Inflammatory macrophage treated with lipopolysaccharide for 4 hours (primary cell): ENCODE measurements at places on chromosomes 1 and 21.

- no peak for DNase-seq
These were observed 83.7 kb upstream of the GNG12 start for GRCh38 chr1:67917006-67917405.

DNA sequence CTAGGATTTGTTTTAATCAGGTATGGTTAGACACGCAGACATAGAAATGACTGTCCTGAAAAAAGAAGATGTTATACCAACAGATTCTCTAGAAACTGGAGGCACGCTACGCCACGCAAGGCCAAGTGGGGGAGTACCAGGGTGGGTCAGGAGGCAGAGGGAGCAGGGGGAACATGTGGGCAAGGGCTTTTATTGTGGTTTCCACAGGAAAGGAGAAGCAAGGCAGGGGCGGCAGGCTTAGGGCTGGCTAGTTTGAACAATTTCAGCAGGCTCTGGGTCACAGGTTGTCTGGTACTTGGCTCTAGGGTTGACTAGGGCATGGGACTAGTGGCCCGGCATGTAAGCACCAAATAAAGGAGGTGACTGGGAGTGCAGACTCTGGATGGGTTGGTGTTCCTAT, 7.2 kb downstream of the MTARC2 start:
- DNase-seq: no peak

DNA sequence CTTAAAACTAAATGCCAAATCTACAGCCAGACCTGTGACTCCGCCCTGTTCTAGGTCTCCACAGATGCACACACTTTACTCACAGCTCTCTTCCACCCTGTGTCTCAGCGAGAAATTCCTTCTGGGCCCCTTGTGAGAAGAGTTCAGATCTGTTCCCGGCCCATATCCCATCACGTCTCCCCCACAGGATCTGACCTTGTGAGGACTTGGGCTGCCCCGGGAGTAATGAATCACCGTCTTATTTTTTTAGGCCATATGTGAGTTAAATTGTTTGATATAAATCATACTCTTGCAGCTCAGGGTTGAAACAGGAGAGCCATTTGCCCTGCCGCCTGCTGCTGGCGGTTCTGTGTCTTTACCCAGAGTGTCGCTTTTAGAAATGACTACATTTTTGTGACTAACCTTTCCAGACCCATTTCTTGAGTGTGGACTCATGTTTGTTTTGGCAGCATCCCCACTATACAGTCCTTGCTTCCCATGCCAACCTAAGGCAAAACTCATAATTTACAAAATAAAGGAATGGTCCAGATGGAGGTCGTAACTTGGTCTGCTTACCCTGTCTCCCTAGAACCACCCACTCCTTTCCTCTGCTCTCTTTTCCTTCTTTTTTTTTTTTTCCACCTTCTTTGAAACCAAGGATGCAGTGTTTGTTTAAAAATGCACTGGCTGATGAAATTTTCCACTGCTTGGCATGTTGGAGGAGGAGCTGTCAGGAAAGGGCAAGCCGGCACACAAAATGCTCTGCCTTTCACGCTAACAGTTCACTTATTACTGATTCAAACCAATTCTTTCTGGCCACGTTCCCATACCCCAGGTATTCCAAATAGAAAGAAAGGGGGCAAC, 98.0 kb upstream of the C1orf105 start:
- no peak for DNase-seq

- DNase-seq: peak; percentile 30
These were observed 30.8 kb downstream of the IER5 start for GRCh38 chr1:181119093-181119989.

DNA sequence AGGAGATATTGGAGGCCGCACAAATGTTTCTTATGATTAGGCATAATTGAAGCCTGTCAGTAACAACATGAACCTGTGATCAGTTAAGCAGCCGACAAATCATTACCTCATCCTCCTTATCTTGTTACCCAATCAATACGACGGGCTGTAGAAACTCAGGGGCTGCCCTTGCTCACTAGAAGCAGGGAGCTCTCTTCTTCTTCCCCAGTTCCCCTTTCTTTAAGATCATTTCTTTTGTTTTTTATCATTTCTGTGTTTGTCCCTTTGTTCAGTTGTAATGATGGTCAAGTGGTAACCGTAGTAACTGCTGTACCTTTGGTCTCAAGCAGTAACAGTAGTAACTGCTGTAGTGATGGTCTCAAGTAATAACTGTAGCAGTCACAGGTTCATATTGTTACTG, 13.8 kb upstream of the FCGR2A start:
- DNase-seq: peak; percentile 81

- DNase-seq: no peak
These were observed 56.2 kb downstream of the ENAH start for GRCh38 chr1:225596736-225597135.

DNA sequence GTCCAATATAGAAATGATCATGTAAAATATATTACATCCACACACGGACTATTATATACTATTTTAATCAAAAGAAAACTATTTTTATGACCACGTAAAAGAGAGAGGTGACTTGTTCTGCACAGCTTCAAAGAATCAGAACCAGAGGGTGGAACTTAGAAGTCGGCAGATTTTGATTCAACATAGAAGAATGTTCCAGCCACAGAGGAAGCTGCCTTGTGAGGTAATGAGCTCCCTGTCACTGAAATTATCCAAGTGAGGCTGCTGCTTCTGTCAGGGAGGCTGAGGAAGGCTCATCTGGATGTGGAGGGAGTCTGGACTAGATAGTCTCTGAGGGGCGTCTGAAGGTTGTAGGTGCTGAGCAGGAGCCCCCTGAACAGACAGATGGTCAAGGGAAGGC, 2.7 kb downstream of the PLEKHA6 start:
- DNase-seq: no peak

GRCh38 chr21:40070871-40071270, 203.6 kb downstream of the PCP4 start:
- no peak for DNase-seq
